ENCODE measurements at places on chromosomes 13 and 19.

DNA sequence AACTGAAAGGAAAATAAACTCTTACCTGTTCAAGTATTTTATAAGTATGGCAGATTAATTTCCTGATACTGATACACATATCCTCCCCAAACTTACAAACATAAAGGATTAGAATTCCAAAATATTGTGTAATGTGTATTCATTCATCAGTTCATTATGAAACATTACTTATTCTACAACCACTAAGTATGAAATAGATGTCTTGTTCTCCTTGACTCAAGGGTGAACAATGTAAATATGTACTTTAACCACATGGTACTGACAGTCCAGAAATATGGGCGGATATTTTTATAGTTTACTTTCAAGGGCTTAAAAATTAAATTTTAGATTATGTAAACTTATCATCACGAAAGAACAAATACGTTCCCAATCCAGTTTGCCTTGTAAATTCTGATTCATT, 334.0 kb downstream of the LIG4 start:
- no peak for DNase-seq
- no peak overlapping the region for H3K27ac ChIP-seq
- no peaks in the 10 kb centered on the region for H3K36me3 ChIP-seq
- H3K27me3 ChIP-seq, result no peaks in the 10 kb centered on the region

DNA sequence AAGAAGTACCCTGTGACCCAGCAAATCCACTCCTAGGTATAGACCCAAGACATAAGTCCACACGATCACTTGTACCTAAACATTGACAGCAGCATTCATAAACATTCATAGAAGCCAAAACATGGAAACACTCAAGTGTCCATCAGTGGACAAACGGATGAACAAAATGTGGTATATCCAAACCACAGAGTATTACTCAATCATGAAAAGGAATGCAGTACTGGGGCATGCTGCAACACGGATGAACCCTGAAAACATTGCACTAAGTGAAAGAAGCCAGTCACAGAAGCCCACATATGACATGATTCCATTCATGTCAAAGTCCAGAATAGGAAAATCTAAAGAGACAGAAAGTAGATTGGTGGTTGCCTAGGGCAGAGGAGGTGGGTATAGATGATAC, 22.8 kb upstream of the CCNE1 start:
- no peak for DNase-seq
- H3K4me3 ChIP-seq, result no peak overlapping the region
- H3K27me3 ChIP-seq, result peaks cover 36% of the 10 kb centered on the region
- peaks cover 7% of the 10 kb centered on the region for H3K36me3 ChIP-seq

GRCh38 chr13:97855570-97856303, 97.7 kb upstream of the IPO5 start:
- H3K4me3 ChIP-seq, result no peak overlapping the region
- no peak overlapping the region for H3K27ac ChIP-seq
- H3K4me1 ChIP-seq, result no peaks in the 10 kb centered on the region
- peaks cover 26% of the 10 kb centered on the region for H3K27me3 ChIP-seq
- DNase-seq, result no peak
- no peaks in the 10 kb centered on the region for H3K36me3 ChIP-seq

DNA sequence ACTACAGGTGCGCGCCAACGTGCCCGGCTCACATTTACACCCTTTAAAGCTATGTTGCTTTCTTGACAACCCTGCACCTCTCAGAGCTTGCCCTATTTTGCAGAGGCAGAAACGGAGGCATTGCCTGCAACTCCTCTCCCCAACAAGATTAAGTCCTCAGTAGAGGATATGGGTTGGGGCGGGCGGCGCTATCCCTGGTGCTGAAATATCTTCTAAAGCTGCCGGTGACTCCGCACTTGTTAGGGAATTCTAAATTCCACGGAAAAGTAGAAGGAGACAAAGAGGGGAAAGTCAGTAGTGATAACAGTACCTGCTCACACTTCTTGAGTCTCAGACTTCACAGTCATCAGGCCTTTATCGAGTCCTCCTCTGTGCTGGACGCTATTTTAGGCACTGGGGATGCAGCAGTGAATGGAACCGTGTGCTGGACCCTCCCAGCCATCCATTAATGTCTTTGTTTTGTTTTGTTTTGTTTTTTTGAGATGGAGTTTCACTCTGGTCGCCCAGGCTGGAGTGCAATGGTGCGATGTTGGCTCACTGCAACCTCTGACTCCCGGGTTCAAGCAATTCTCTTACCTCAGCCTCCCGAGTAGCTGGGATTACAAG, 18.0 kb downstream of the SLC5A5 start:
- no peak overlapping the region for H3K4me3 ChIP-seq
- H3K27ac ChIP-seq, result no peak overlapping the region
- no peak for DNase-seq
- H3K36me3 ChIP-seq, result no peaks in the 10 kb centered on the region
- peaks cover 10% of the 10 kb centered on the region for H3K27me3 ChIP-seq

DNA sequence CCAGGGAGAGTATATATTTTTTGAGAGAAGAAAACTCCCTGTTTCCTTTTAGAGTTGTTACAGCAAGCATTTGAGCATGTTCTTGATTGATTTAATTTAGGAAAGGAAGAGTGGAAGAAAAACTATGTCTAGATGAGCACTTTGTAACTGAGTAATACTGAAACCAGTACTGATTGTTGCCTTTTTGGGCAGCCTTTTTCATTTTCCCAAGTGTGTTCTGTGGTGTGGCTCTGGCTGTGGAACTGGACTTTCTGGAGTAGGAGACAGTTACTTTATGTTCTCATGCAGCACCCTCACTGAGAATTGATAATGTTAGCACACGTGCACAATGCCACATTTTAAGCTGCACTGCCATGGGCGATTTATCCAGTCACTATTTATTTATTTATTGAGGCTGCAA, 211.5 kb downstream of the LMO7 start:
- no peak overlapping the region for H3K27ac ChIP-seq
- no peaks in the 10 kb centered on the region for H3K4me1 ChIP-seq
- DNase-seq, result no peak
- no peaks in the 10 kb centered on the region for H3K36me3 ChIP-seq

DNA sequence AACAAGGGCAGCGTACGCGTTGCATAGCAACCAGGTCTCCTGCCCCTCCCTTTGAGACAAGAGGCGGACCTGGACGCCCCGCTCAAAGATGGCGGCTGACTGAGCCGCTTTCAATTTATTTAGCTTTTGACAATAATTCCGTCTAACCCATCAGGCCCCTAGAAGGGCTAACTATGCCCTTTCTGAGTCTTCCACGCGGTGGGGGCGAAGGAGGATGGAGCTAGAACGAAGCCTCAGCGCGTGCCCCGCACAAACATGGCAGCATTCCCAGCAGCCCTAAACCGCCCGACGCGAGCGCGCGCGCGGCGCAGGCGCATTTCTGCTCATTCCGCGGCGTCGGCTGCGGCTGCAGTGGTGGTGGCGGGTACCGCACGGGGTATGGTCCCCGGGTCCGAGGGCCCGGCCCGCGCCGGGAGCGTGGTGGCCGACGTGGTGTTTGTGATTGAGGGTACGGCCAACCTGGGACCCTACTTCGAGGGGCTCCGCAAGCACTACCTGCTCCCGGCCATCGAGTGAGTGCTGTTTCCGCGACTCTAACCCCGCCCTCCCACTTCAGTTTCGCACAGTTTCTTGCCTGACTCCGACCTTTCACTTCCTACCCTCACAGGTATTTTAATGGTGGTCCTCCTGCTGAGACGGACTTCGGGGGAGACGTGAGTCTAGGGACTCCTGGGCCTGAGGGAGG, at the start of gene MED25:
TSS of gene MED25 (plus strand) at position 326 of the 685 bp plus-strand sequence. CDS start at position 379, 53 bp downstream.
- H3K4me1 ChIP-seq, result peaks cover 28% of the 10 kb centered on the region
- H3K4me3 ChIP-seq, result peak within 1 kb of the TSS; percentile 99
- H3K27ac ChIP-seq, result peak within 1 kb of the TSS; percentile 100
- H3K36me3 ChIP-seq, result peaks cover 55% of the 10 kb centered on the region
- H3K27me3 ChIP-seq, result no peaks in the 10 kb centered on the region

DNA sequence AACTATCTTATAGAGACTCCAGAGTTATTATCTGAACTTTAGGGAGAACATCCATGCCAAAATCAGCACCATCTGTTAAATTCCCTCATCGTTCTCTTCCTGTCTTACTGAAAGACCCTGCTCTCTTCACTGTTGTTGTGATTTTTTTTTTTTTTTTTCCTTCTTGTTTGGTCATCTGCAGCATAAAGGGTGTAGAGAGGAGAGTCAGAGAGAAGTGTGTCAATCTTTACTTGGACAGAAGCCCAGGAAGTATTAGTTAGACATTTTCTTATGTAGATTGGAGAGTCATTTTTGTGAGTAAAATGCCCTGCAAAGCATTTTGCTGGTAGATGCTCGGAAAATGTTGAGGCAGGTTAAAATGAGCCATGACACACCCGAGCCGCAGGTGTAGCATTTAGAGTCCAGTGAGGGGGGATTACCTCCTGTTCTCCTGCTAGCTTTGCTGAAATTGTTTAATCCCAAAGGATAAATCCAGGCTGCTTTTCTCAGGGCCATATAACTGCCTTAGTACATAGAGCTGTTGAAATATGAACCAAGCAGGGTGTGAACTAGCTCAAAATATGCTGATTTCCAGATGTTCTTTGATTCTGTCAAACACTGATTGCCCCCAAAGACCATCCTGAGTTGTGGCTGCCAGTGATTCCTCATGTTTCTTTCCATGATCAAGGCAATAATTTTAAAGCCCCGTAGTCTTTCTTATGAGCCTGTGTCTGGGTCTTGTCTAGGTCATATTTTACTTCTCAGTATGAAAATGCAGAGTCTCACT, 143.5 kb downstream of the DCT start:
- no peaks in the 10 kb centered on the region for H3K36me3 ChIP-seq
- H3K4me1 ChIP-seq, result peaks cover 6% of the 10 kb centered on the region
- peaks cover 6% of the 10 kb centered on the region for H3K27me3 ChIP-seq
- no peak for DNase-seq

- H3K4me1 ChIP-seq, result no peaks in the 10 kb centered on the region
- H3K36me3 ChIP-seq, result no peaks in the 10 kb centered on the region
- H3K4me3 ChIP-seq, result no peak overlapping the region
- no peak overlapping the region for H3K27ac ChIP-seq
- DNase-seq, result no peak
- no peaks in the 10 kb centered on the region for H3K27me3 ChIP-seq
Observed at GRCh38 chr13:105595471-105595870, 940.0 kb downstream of the EFNB2 start.

GRCh38 chr13:112096959-112097358, 30.0 kb downstream of the SOX1 start:
- H3K4me3 ChIP-seq, result no peak overlapping the region
- H3K4me1 ChIP-seq, result no peaks in the 10 kb centered on the region
- H3K27ac ChIP-seq, result no peak overlapping the region
- H3K27me3 ChIP-seq, result peaks cover 27% of the 10 kb centered on the region
- no peak for DNase-seq

- no peak overlapping the region for H3K4me3 ChIP-seq
- no peaks in the 10 kb centered on the region for H3K36me3 ChIP-seq
- no peak overlapping the region for H3K27ac ChIP-seq
- H3K4me1 ChIP-seq, result peaks cover 15% of the 10 kb centered on the region
- H3K27me3 ChIP-seq, result no peaks in the 10 kb centered on the region
Observed at GRCh38 chr13:114200399-114200911, 21.4 kb downstream of the CFAP97D2 start.

DNA sequence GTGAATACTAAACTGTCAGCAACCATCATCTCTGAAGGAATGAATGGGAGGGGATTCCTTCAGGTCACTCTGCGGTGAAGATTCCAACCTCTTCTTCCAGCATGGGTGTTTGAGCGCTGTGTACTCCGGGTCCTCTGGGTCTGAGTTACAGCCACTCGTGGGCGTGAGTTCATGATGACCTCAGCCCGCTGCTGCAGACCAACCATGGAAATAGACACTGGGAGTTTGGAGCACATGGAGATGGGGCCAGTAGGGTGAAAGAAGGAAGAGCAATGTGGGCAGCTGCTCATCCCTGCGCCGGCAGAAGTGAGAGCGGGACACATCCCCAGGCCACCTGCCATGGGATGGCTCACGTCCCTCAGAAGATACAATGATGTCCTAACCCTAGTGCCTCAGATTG, 16.8 kb upstream of the RAB20 start:
- H3K4me3 ChIP-seq, result no peak overlapping the region
- H3K36me3 ChIP-seq, result no peaks in the 10 kb centered on the region
- H3K27me3 ChIP-seq, result peaks cover 94% of the 10 kb centered on the region

- H3K36me3 ChIP-seq, result peaks cover 3% of the 10 kb centered on the region
- no peak for DNase-seq
- peaks cover 9% of the 10 kb centered on the region for H3K4me1 ChIP-seq
- peaks cover 100% of the 10 kb centered on the region for H3K27me3 ChIP-seq
Observed at GRCh38 chr13:27796544-27797227, 4.4 kb downstream of the GSX1 start.

- no peak overlapping the region for H3K4me3 ChIP-seq
- no peaks in the 10 kb centered on the region for H3K36me3 ChIP-seq
- DNase-seq, result no peak
- no peaks in the 10 kb centered on the region for H3K4me1 ChIP-seq
- no peak overlapping the region for H3K27ac ChIP-seq
Observed at GRCh38 chr13:79659121-79659521, 178.2 kb downstream of the NDFIP2 start.

DNA sequence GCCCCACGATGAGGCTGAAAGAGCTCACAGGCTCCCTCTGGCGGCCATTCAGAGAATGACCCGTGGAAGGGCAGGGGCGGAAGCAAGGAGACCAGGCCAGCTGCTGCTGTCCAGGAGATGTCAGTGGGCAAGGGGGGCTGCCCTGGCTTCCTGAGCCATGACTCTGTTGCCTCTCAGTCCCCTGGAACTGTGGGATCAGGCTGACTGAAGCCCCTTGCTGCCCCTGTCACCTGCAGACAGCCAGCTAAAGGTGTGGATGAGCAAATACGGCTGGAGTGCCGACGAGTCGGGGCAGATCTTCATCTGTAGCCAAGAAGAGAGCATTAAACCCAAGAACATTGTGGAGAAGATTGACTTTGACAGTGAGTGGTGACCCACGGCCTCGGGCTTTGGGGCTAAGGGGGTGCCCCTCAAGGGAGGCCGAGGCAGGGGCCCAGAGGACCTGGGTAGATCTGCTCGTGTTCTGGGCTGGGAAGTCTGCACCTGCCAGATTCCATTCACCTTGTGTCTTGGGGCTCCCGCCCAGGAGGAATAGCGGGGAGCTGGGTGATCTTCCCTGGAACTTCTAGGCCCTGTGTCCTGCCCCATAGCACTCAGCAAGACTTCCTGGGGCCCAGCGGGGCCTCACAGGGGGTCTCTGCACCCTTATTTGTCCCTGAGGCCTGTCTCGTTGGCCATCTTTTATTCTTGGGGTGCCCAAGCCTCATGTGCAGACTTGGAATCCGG, 12.5 kb upstream of the ACTN4 start:
- H3K36me3 ChIP-seq, result peaks cover 40% of the 10 kb centered on the region
- H3K27me3 ChIP-seq, result no peaks in the 10 kb centered on the region
- peak overlapping the region; percentile 71 for H3K4me3 ChIP-seq
- H3K27ac ChIP-seq, result peak overlapping the region; percentile 93
- peaks cover 26% of the 10 kb centered on the region for H3K4me1 ChIP-seq

GRCh38 chr19:27742041-27742440, 1470.9 kb downstream of the UQCRFS1 start:
- H3K27ac ChIP-seq, result no peak overlapping the region
- H3K36me3 ChIP-seq, result peaks cover 4% of the 10 kb centered on the region
- peaks cover 10% of the 10 kb centered on the region for H3K4me1 ChIP-seq
- no peaks in the 10 kb centered on the region for H3K27me3 ChIP-seq
- H3K4me3 ChIP-seq, result no peak overlapping the region
- no peak for DNase-seq
